ENCODE measurements at places on chromosomes 6 and 20. TPM values are rescaled to one million over a fixed set of nuclear protein-coding genes. Genes with fewer than 3 reads are reported as not detected.
A peak's percentile ranks its signal among the peaks of the same experiment; 100 is the strongest.

The SCUBE3 gene
- 3.4 TPM for total RNA-seq

The ADGB gene
- total RNA-seq = not detected

The LHFPL5 gene
- not detected for total RNA-seq

The SRMS gene
- total RNA-seq = 0.34 TPM

The GID8 gene
- 42.7 TPM for total RNA-seq

The DACT2 gene
- total RNA-seq = 22.1 TPM

The MAPK13 gene
- total RNA-seq = 34.6 TPM

The CCM2L gene
- total RNA-seq = 4.6 TPM

The SMOC2 gene
- 17.8 TPM for total RNA-seq

The PNPLA1 gene
- total RNA-seq = 2.0 TPM

GRCh38 chr6:1703091-1703855 lies 93.6 kb downstream of the FOXC1 start:
- no peak overlapping the region for H3K27ac ChIP-seq
- no peaks in the 10 kb centered on the region for H3K36me3 ChIP-seq
- H3K27me3 ChIP-seq = no peaks in the 10 kb centered on the region
- no peak for DNase-seq

DNA sequence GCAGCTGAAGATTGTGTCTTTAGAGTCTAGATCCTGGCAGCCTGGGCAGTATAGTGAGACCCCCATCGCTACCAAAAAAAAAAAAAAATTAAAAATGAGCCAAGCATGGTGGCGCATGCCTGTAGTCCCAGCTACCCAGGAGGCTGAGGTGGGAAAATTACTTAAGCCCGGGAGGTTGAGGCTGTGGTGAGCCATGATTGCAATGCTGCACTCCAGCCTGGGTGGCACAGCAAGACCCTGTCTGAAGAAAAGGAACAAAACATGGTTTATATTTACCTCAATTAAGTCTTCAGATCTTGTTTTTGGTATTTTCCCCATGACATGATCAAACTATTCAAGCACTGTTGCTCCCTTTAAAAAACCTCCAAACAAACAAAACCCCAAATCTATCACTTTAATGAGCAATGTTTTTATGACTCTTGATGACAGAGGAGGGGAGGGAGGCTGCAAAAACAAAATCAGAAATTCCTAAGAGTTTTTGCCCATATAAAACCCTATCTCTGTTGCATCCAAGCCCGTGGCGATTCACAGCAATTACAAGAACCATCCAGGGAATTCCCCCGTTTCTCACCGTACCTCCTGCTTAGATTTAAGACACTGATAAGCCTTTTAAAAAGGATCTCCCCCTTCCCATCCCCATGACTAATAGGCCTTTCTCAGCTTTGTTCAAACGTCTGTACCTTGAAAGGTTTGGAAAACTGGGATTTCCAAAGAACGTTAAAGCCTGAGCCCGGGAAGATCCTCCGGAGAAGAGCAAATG lies 259.9 kb downstream of the BMP7 start:
- peaks cover 5% of the 10 kb centered on the region for H3K27me3 ChIP-seq
- H3K27ac ChIP-seq = no peak overlapping the region
- no peak overlapping the region for H3K4me3 ChIP-seq

GRCh38 chr6:158639056-158639455 lies 5.5 kb downstream of the DYNLT1 start:
- DNase-seq = no peak
- H3K36me3 ChIP-seq = no peaks in the 10 kb centered on the region
- H3K4me1 ChIP-seq = no peaks in the 10 kb centered on the region
- H3K27ac ChIP-seq = no peak overlapping the region
- no peaks in the 10 kb centered on the region for H3K27me3 ChIP-seq
- no peak overlapping the region for H3K4me3 ChIP-seq

- H3K4me3 ChIP-seq = no peak overlapping the region
- H3K27ac ChIP-seq = no peak overlapping the region
- DNase-seq = peak; percentile 65
- no peaks in the 10 kb centered on the region for H3K36me3 ChIP-seq
- H3K27me3 ChIP-seq = no peaks in the 10 kb centered on the region
- H3K4me1 ChIP-seq = no peaks in the 10 kb centered on the region
These were observed 105.4 kb downstream of the PERP start for GRCh38 chr6:138001750-138002349.

GRCh38 chr6:45531999-45532595 lies 154.4 kb upstream of the SUPT3H start:
- no peaks in the 10 kb centered on the region for H3K27me3 ChIP-seq
- H3K36me3 ChIP-seq = no peaks in the 10 kb centered on the region
- no peak for DNase-seq
- no peak overlapping the region for H3K4me3 ChIP-seq
- H3K4me1 ChIP-seq = peaks cover 3% of the 10 kb centered on the region
- H3K27ac ChIP-seq = peak overlapping the region; percentile 16

DNA sequence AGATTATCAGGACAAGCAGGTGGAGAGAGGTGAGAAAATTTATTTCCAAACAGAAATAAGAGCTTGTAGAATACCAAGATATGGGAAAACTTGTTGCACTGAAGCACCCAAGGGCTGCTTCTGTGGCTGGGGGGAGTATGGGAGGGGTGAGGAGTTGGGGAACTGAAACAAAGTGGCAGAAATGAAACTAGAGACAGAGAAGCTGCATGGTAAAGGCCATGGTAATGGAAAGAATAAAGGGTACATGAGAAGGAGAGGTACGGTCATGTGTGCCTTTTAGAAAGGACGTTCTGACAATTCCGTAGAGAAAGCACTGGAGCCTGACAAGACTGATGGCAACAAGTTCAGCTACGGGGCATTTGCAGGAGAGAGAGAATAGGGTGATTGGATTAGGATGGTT lies 51.6 kb upstream of the RIN2 start:
- no peak overlapping the region for H3K4me3 ChIP-seq
- H3K27me3 ChIP-seq = no peaks in the 10 kb centered on the region
- no peaks in the 10 kb centered on the region for H3K4me1 ChIP-seq
- H3K27ac ChIP-seq = no peak overlapping the region
- no peaks in the 10 kb centered on the region for H3K36me3 ChIP-seq

GRCh38 chr6:142329486-142330113 lies 27.8 kb downstream of the ADGRG6 start:
- DNase-seq = no peak
- no peaks in the 10 kb centered on the region for H3K4me1 ChIP-seq
- no peaks in the 10 kb centered on the region for H3K27me3 ChIP-seq
- no peak overlapping the region for H3K27ac ChIP-seq

GRCh38 chr6:17865798-17866725 lies 121.4 kb downstream of the KIF13A start:
- DNase-seq = peak; percentile 14
- H3K36me3 ChIP-seq = no peaks in the 10 kb centered on the region
- H3K27ac ChIP-seq = no peak overlapping the region

- H3K36me3 ChIP-seq = no peaks in the 10 kb centered on the region
- no peak for DNase-seq
- no peak overlapping the region for H3K4me3 ChIP-seq
- H3K27me3 ChIP-seq = no peaks in the 10 kb centered on the region
- H3K27ac ChIP-seq = peak overlapping the region; percentile 75
- H3K4me1 ChIP-seq = peaks cover 3% of the 10 kb centered on the region
These were observed 158.8 kb downstream of the CDH26 start for GRCh38 chr20:60117065-60117464.

- no peaks in the 10 kb centered on the region for H3K4me1 ChIP-seq
- no peaks in the 10 kb centered on the region for H3K27me3 ChIP-seq
- H3K27ac ChIP-seq = no peak overlapping the region
- H3K36me3 ChIP-seq = no peaks in the 10 kb centered on the region
These were observed 36.5 kb downstream of the LRRC1 start for GRCh38 chr6:53831081-53831869.

- no peaks in the 10 kb centered on the region for H3K36me3 ChIP-seq
- DNase-seq = no peak
- peaks cover 7% of the 10 kb centered on the region for H3K4me1 ChIP-seq
- peak overlapping the region; percentile 98 for H3K27ac ChIP-seq
These were observed 4.0 kb downstream of the ARID1B start for GRCh38 chr6:156780962-156781853.

DNA sequence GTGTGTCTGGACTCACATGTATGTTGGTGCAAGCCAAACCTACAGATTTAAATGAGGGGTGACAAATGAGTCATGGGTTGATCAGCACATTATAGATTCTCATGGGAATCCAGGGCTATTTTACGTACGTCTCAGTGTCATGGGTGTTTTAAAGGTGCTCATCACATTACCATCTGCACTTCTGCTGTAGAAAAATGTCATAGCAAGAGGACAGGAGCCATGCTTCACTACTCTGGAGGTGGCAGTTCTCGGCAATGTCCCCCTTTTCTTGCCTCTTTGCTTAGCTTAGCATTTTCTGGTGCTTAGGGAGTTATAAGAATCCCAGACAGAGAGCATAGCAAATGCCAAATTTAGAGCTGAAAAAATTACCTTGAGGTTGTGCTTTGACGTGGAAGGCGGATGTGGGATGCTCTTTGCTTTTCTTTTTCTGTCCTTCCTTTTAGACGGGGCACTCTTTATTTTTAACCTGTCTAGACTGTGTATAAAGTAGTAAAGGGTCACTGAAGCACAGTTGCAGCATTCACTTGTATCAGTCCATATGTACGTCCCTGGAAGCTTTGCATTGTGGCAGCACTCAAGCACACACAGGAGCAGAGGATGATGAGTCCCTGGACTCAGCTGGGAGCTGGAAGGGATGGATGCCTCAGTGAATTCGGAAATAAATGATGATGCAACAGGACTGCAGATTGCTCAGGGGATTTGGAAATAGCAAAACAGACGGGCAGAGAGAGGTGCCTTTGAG lies 139.7 kb downstream of the SYNDIG1 start:
- no peaks in the 10 kb centered on the region for H3K27me3 ChIP-seq
- H3K4me3 ChIP-seq = no peak overlapping the region
- H3K27ac ChIP-seq = no peak overlapping the region

DNA sequence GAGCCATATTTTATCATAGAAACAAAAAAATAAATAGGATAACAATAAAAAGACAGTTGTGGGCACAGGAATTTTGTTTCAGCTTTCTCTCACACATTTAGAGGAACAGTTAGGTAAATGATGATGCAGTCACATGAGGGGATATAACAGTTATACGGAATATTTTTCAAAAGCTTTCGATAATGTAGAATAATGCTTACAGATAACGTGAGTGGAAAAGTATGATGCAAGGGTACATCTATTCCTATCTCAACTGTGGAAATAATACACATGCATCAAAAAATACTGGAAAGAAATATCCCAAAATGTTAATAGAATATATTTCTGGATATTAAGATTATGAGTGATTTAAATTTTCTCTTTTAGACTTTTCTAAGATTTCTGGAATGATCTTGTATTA lies 114.0 kb downstream of the AFG1L start:
- H3K27ac ChIP-seq = no peak overlapping the region
- no peak for DNase-seq
- no peak overlapping the region for H3K4me3 ChIP-seq
- H3K4me1 ChIP-seq = no peaks in the 10 kb centered on the region
- no peaks in the 10 kb centered on the region for H3K36me3 ChIP-seq

- H3K27me3 ChIP-seq = no peaks in the 10 kb centered on the region
- H3K27ac ChIP-seq = no peak overlapping the region
- H3K36me3 ChIP-seq = no peaks in the 10 kb centered on the region
- no peak overlapping the region for H3K4me3 ChIP-seq
- no peak for DNase-seq
These were observed 195.1 kb downstream of the HDGFL1 start for GRCh38 chr6:22764496-22764895.

DNA sequence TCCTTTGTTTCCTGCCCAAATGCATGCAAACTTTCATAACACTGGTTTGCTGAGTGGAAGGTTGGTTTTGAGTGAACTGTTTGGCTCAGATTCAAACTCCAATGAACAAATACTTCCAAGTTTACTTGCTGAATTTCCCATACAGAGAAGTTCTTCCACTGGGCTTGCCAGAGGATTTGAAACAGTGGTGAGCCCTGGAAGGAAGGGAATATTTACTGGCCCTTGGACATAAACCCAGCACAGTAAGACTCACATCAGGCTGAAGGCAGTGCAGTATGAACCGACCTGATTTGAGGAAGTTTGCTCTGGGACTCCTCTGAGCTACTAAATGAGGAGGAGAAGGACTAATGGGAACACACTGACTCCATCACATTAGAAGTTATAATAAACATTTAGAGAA lies 3.8 kb downstream of the TRAF3IP2 start:
- H3K27me3 ChIP-seq = no peaks in the 10 kb centered on the region
- peaks cover 28% of the 10 kb centered on the region for H3K4me1 ChIP-seq
- peak; percentile 62 for DNase-seq
- no peaks in the 10 kb centered on the region for H3K36me3 ChIP-seq
- no peak overlapping the region for H3K4me3 ChIP-seq
- H3K27ac ChIP-seq = peak overlapping the region; percentile 88

DNA sequence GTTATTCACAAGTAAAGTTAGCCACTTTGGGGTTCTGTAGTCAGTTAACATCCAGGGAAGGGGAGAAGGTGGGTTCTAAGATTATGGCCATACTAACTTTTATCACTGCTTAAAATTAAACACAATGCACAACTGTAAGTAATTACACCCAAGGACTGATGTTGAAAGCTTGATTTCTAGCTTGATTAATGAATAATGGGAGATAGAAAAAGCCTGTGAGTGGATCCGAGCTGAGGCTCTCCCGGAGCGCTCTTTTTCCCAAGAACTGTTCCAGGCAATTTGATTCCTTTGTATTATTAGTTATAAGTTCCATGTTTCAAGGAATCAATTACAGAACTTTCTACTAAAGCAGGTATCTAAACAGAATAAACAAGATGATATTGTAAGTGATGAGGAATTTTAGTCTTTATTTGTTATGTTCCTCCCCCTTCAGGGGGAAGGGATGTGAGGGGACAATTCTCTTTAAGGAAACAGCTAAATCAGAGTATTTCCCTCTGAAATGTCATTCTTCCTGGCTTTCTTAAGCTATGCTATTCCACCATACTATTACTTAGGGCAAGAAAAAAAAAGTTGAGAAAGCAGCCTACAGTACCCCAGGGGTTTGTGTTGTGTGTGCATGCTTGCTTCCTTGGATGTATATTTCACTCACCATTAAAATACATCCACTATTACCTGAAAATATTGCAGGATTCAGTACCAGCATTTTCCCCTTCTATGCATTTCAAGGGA lies 3.8 kb downstream of the TSHZ2 start:
- no peak overlapping the region for H3K4me3 ChIP-seq
- H3K27ac ChIP-seq = no peak overlapping the region
- no peak for DNase-seq
- H3K27me3 ChIP-seq = no peaks in the 10 kb centered on the region

DNA sequence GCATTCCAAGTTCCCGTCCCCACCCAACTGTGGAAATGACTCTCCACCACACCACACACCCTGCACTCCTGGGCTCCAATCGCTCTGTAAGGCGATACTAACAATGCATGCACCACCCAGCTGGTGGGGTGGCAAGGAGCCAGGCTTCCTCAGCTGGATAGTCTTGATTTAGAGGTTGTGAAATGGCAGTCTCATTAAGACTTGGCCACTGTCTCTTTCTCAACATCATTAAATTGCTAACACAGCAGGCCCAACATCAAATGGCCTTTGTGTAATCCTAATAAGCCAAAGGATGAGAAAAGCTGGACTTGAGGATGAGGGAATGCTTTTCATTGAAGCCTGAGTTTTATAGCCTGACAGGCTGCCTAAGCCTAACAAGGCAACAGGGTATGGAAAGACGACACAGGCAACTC lies 223.7 kb downstream of the GMDS start:
- H3K27ac ChIP-seq = no peak overlapping the region
- no peaks in the 10 kb centered on the region for H3K36me3 ChIP-seq
- no peaks in the 10 kb centered on the region for H3K4me1 ChIP-seq
- H3K27me3 ChIP-seq = no peaks in the 10 kb centered on the region

- H3K4me3 ChIP-seq = no peak overlapping the region
- no peak for DNase-seq
- H3K36me3 ChIP-seq = no peaks in the 10 kb centered on the region
- H3K27ac ChIP-seq = no peak overlapping the region
- H3K4me1 ChIP-seq = no peaks in the 10 kb centered on the region
These were observed 9.8 kb downstream of the FOXS1 start for GRCh38 chr20:31835554-31835953.

Measured in prostate gland (tissue), 2 donors.